ENCODE measurements at places on chromosomes 13 and 19.

DNA sequence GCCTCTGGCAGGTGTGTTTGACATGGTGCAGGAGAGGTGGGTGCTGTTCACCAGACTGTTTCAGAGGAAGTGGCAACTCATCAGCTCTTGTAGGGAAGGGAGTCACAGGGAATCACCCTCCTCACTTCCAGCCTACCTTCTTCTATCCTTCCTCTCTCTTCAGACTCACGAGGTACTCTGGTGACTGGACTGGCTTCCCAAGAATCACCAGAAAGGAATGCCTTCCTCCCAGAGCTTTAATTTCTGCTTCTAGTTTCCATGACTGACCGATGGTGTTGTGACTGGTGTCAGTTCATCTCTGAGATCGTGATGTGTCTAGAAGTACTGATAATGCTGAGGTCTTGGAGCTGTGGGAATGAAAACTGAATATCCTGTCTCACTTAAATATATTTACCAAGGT is 247.3 kb downstream of the KCTD12 start:
- DNase-seq = no peak

DNA sequence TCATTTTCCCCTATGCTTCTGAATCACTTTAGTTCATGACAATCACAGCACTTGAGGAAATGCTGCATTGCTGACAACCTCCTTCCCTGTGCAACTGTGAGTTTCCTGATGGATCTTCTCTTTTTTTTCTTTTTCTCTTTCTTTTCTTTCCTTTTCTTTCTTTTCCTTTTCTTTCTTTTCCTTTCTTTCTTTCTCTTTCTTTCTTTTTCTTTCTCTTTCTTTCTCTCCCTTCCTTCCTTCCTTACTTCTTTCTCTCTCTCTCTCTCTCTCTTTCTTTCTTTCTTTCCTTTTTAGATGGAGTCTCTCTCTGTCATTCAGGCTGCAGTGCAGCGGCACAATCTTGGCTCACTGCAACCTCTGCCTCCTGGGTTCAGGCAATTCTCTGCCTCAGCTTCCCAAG is 247.9 kb upstream of the HTR2A start:
- DNase-seq = no peak

DNA sequence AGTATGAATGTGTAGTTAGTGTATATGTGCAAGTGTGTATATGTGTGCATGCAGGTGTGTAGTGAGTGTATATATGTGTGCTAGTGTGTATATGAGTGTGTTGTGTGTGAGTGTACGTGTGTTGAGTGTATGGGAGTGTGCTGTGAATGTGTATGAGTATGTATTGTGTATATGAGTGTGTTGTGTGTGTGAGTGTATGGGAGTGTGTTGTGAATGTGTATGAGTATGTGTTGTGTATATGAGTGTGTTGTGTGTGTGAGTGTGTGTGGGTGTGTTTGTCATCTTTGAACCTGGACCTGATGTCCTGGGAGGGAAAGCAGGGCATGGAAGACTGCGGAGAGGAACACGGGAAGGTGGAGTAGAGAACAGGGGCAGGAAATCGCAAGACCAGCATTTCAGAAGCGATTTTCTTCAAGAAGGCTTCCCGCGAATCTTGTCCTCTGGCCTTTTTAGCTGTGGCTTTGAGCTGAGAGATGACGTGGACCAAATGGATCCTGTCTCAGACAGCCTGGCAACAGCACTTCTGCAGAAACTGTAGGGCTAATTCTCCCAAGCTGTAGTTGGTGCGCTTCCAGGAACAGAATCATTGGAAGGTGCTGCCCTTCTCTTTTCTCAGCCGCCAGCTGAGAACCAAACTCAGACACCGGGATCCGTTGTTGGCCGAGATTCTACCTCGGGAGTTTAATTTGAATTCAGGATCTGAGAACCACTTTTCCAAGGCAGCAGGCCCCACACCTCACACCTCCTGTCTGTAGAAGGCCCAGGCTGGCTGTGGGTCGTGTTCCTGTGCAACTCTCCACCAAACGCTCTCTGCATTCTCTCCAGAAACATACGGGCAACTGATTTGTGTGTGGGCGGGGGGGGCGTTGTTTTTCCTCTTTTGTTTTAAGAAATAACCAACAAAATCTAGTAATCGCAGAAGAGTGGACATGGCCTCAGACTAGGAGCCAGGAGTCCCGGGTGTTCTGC is 94.7 kb upstream of the RAP2A start:
- peak; percentile 24 for DNase-seq

- DNase-seq = peak; percentile 82
Observed at GRCh38 chr13:64551755-64552154, 2678.4 kb downstream of the PCDH9 start.

GRCh38 chr19:40208602-40209001 is 9.6 kb downstream of the TTC9B start:
- DNase-seq = no peak

GRCh38 chr19:28710278-28710677 is 502.7 kb downstream of the UQCRFS1 start:
- DNase-seq = peak; percentile 77

DNA sequence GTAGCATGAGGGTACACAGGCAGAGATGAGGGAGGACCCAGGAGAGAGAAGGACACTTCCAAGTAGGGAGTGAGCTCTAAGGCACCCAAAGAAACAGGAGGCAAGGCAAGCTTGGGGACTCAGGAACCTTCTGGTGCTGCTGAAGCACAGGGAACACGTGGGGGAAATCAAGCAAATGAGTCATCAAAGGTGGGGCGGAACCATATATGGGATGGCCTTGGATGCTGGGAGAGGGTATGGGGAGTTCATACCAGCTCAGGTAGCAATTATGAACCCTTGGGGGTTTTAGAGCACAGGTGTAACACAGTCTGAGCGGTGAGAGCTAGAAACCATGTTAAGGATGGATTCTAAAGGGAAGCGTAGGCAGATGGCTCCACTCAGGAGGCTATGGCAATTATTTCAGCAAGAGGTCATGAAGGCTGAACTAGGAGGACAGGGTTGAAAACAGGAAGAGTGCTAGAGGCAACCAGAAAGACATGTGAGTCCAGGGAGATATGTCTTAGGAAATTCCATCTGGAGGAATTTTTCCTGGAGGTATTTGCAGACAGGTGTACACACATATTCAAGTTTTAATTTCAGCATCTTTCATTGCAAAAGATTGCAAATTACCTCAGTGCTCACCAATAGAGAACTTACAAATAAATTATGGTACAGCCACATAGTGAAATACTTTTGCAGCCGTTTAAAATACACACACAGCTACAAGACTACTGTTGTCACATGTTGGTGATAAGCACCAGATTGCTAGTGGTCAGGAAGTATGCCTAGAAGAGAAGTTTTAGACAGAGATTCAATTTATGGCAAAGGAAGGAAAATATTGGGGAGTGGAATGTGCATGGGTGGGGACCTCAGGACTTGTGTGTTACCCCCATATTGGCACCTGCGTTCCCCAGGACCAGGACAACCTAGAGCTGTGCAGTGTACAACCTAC is 77.0 kb downstream of the STARD13 start:
- DNase-seq = no peak

DNA sequence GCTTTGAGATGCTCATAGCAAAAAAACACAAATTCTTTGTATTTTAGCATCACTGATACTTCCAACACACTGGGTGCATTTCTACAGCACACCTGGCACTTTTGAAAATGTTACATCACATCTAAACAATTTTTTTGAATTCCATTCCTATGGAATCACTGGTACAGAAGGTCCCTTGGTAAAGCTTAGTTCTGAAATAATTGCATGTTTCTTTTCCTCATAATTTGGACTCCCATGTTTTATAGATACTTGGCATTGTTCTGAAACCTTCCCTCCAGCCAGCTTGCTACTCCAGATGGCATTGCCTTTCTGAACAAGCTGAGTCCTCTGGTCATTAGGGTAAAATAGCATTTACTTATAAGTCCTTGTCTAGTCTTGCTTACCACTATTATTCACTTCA is 481.3 kb upstream of the GPC6 start:
- DNase-seq = peak; percentile 44

DNA sequence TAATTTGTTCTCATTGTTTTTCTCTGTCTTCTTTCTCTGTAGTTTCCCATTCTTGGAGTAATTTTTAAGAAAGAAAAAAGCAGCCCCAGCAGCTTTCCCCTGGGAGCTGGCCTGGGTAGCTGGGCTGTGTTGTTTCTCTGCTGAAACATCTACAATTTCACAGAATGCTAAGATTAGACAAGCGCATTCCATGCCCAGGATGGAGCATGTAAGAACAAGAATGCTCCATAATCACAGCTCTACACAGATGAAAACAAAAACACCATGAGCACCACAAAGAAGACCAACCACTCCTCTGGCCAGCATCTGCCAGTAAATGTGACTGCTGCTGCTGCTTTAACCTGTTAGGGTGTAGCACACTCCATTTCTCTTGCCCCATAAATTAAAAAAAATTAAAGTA is 239.2 kb upstream of the SLITRK1 start:
- peak; percentile 6 for DNase-seq

DNA sequence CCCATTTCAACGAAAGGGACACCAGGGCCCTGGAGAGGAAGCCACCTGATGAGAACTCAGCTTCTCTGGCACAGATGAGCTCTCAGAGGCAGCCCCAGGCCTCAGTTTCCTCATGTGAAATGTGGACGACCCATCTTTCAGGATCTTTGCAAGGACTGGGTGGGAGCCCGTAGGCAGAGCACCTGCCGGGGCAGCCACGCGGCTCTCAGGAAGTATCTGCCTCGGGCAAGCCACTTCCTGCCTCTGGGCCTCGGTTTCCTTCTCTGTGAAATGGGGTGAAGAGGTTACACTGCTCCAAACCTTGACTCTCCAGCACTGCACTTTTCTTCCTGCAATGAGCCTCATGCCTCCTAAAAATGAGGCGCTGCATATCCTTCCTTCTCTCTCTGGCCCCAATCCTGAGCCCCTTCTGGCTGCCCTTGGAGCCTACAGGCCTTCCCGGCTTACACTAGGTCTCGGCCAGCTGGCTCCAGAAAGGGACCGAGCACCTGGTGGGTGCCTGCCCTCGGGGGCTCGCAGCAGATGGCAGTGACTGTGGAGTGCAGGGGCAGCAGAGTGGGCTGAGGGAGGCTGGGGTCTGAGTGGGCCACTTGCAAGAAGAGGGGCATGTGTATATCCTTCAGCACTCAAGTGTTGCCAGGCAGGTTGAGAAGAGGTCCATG is 3.5 kb downstream of the SSBP4 start:
- DNase-seq = no peak

- DNase-seq = no peak
Observed at GRCh38 chr13:77554069-77554468, 18.6 kb downstream of the SCEL start.

DNA sequence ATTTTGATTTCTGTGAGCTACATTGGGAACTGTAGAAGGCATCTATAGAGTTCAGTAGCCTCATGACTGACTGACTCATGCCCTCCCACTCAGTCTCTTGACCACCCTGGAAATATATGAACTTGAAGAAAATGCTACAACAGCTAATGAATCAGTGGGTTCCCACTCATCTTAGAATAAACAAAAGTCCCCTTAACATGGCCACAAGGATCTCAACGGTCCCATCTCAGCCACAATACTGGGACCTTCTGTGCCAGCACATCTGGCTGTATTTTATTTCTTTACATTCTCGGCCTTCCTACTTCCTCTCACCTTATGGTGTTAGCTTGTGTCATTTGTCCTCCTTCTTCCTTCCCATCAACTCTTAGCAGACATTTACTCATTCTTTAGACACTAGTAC is 619.8 kb downstream of the DCT start:
- DNase-seq = no peak

GRCh38 chr13:100602493-100603111 is 14.0 kb upstream of the GGACT start:
- no peak for DNase-seq

DNA sequence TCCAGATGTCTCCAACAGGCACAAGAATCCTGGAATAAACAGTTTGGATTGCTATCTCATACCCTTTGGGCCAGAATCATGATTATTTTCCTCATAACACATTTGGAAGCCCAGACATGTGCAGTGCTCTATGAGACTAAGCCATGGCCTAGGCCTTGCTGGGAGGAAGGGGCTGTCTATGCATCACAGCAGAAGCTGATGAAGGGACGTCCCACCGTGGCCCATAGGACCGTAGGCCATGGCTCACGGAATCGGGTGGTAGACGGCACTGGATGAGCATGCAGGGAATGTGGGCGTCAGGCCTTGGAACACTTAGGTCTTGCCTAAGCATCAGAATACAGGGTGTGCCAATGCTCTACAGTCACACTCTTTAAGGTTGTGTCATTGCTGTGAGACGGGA is 283.8 kb upstream of the TSHZ3 start:
- no peak for DNase-seq

DNA sequence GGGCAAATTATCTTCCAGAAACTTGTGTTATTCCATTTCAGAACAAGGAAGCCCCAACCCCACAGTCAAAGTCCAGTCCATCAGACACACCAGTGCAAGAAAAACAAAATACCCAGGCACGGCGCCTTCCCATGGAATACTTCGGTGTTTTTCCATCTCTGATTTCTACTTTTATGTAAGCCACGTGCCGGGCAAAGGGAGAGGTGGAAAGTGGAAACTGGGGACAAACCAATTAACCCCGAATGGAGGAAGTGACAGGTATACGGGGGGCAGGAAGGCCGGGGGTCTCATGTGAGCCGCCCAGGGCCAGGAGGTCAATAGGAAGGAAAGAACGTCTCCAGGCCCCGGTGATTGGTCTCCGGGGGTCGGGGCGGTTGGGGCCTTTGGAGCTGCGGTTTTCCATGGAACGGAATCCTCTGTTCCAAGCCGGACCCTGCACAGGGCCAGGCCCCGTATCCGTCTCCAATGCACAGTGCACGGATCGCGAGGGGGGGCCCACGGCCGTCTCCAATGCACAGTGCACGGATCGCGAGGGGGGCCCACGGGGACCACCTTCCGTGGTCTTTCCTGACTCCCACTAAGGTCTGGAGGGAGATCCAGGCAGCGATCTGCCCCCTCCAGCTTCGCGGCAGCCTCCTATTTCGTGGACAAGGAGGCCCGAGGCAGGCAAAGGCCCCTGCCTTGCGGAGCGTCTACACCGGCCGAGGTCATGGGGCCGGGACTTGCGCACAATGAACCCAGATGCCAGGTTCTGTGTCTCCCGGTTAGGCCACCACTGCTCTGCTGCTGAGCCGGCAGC is 79.7 kb downstream of the GADD45B start:
- DNase-seq = no peak

- peak; percentile 28 for DNase-seq
Observed at GRCh38 chr13:88526186-88526852, 855.1 kb downstream of the SLITRK5 start.

DNA sequence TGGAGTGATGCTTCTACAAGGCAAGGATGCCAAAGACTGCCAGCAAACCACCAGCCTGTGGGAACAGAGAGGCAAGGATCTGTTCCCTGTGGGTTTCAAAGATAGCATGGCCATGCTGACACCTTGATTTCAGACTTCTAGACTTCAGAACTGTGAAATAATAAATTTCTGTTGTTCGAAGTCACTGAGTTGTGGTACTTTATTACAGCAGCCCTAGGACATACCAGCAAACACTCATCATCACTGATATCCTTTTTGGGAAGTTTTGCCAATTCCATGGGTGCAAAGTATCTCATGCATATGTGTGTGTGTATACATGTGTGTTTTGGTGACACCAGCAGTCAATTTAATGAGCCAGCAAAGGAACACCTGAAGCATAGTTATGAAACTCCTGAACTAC is 21.0 kb downstream of the LMO7 start:
- no peak for DNase-seq

- no peak for DNase-seq
Observed at GRCh38 chr13:100537486-100537885, 51.1 kb downstream of the GGACT start.

GRCh38 chr19:35959040-35959967 is 23.1 kb downstream of the LRFN3 start:
- DNase-seq = peak; percentile 32

GRCh38 chr19:19540715-19541515 is 2.9 kb downstream of the CILP2 start:
- DNase-seq = peak; percentile 89
